MCF 10A (cell line): ENCODE measurements at places on chromosomes 4 and X. TPM values are rescaled to one million over a fixed set of nuclear protein-coding genes. Genes with fewer than 3 reads are reported as not detected.

The ARL9 gene
- total RNA-seq: 0.22 and 0.28 TPM in 2 replicates

The FRG1 gene
- total RNA-seq: 61.5 and 62.9 TPM in 2 replicates

The CRMP1 gene
- not detected in 2 replicates for total RNA-seq

The DMRTC1 gene
- not detected in 2 replicates for total RNA-seq

The AFP gene
- total RNA-seq: not detected in 2 replicates

The SNCA gene
- 29.1 and 34.8 TPM in 2 replicates for total RNA-seq

The PPARGC1A gene
- 0.12 and 0.49 TPM in 2 replicates for total RNA-seq

The ADH1B gene
- total RNA-seq: 24.2 and 32.0 TPM in 2 replicates

The TSPAN6 gene
- total RNA-seq: 4.9 and 5.6 TPM in 2 replicates

The ADGRG4 gene
- total RNA-seq: not detected in 2 replicates

The POU3F4 gene
- total RNA-seq: not detected in 2 replicates

The USP27X gene
- 0.93 and 1.1 TPM in 2 replicates for total RNA-seq

The RNF212 gene
- total RNA-seq: not detected in 2 replicates

The COL25A1 gene
- total RNA-seq: not detected in 2 replicates

The MID1 gene
- total RNA-seq: 9.7 and 10.0 TPM in 2 replicates

The STK32B gene
- not detected in 2 replicates for total RNA-seq

The SMIM10 gene
- total RNA-seq: not detected in 2 replicates

The P2RY4 gene
- 0.20 TPM in 1 of 2 replicates, not detected in the other for total RNA-seq

The KCTD8 gene
- total RNA-seq: 0.16 and 0.76 TPM in 2 replicates

The FAM9B gene
- 0.34 and 0.40 TPM in 2 replicates for total RNA-seq
